ENCODE measurements at places on chromosomes 2 and 18.

GRCh38 chr2:228268301-228268700 is 86.8 kb upstream of the SPHKAP start:
- no peak for DNase-seq

GRCh38 chr18:7730682-7731081 is 163.6 kb downstream of the PTPRM start:
- DNase-seq, result no peak

- DNase-seq, result no peak
Observed at GRCh38 chr2:234595829-234596228, 98.9 kb upstream of the ARL4C start.

DNA sequence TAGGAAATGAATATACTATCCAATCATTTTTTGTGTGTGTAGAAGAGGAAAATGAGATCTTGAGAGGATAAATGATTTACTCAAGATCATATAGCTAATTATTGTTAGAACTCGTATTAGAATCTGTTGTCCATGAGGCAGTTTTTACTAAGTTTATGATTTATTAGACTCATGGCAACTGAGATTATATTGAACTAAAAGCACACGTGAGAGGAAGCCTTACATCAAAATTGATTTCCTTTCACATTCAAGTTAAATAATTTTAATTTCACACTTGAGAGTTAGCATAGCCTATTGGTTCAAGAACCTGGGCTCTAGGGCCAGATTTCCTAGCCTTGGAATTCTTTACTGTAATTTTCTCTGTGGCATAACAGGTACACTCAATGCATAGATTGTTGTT is 552.3 kb downstream of the ERBB4 start:
- no peak for DNase-seq

GRCh38 chr2:191434072-191434471 is 188.9 kb downstream of the MYO1B start:
- DNase-seq, result no peak

- no peak for DNase-seq
Observed at GRCh38 chr2:238466243-238466756, 39.6 kb downstream of the ASB1 start.
